ENCODE measurements at places on chromosomes 6 and 20.

- DNase-seq, result no peak
Observed at GRCh38 chr20:62704341-62704948, 4.2 kb upstream of the NTSR1 start.

GRCh38 chr20:32991792-32992641, 12.2 kb downstream of the SUN5 start:
- no peak for DNase-seq

DNA sequence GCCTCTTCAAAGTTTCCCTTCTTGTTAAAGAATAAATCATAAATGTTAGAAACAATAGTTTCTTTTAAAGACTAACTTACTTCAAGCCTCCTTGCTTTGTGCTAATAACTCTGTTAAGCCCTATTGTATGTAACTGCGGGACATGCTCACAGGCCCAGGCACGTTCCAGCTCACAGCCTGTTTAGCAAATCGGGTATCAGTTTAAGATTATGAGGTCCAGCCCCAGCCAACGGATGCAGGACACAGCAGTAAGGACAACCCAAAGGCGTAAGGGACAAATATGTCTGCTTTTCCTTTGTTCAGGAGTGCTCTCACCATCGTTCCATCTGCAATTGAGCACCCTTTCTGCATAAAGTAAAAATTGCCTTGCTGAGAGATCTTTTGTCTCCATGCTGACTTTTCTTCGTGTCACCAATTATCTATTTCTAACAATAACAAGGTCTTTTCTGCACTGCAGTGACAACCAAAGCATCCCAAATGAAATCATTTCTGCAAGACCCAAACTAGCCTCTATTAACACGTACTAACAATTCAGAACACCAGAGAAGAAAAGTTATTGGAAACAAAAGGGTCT, 1.4 kb downstream of the C6orf52 start:
- DNase-seq, result no peak

GRCh38 chr20:41738604-41739206, 120.5 kb upstream of the CHD6 start:
- peak; percentile 56 for DNase-seq

DNA sequence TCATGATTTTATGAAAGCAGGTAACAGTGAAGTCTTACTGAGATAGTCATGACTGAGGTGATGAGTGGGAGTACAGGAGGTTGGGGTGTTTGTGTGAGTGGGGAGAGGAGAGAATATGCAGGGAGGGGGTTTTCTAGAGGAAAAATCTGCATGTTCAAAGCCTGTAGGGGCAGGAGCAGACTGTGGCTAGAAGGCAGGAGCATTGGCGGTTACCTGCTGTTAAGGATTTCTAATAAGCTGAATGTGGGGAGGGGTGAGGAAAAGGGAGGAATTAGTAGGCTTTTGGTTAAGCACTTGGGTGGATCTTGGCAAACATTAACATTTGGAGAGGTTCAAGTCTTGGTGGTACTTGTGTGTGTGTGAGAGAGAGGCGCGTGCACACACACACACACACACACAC, 70.8 kb downstream of the EYA4 start:
- DNase-seq, result no peak

GRCh38 chr20:13995841-13996240, 525 bp downstream of the MACROD2 start:
- DNase-seq, result no peak

DNA sequence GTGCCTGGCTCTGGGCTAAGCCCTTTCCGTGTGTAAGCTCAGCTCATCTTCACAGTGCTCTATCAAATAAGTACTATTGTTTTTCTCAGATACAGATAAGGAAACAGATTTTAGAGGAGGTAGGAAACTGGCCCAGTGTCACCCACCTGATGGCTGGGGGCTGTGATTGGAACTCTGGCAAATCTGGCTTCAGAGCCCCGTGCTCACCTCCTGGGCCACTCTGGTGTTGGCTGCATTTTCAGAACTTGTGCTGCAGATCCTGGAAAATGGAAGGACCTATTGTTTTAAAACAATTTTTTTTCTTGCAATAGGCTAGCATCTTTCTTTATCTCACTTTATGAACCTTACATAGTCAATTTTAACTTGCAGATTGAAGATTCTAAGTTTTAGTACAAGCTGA, 5.7 kb downstream of the STX16 start:
- no peak for DNase-seq

DNA sequence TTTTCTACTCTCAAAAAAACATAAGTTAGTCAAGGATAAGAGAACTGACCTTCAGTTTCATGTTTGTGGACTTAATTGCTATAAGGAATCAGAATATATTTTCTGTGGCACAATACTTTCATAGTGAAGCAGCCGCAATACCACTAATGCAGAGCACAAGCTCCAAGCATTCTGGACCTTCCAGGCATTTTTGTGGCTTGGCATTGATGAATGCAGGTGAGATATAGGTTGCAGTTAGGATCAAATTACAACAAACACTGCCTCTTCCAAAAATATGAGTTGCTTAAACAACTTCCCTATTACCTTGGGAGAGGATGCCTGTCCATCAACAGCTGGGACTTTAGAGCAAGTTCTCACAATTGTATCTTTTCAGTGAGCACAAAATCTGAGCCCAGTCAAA, 162.8 kb upstream of the RSPO3 start:
- no peak for DNase-seq

DNA sequence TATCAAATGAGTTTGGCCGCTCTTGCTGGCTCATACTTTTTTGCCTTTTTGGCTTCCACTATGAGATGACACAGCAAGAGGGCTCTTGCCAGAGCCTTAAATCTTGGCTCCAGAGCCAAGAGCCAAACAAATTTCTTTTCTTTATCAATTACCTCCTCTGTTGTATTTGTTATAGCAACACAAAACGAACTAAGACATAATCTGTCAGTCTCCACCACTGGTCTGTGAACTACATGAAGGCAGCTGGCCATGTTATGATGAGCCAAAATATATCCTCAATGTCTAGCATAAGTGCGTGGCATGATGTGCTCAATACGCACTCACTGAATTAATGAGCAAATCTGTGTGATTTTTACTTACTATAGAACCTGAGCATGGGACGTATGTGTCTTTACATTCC, 220.0 kb upstream of the ZNF217 start:
- no peak for DNase-seq

DNA sequence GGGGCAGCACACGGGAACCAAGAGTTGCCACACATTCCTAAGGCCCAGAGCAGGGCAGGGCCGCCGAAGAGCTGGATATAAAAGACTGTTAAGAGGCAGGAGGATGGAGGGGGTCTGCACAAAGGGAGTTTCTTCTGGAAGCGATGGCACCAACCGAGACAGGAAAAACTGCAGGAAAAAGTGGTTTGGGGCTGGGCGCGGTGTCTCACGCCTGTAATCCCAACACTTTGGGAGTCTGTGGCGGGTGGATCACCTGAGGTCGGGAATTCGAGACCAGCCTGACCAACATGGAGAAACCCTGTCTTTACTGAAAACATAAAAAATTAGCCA, 41.8 kb downstream of the SSR1 start:
- DNase-seq, result no peak

- DNase-seq, result no peak
Observed at GRCh38 chr20:15619341-15619740, 953.9 kb downstream of the KIF16B start.

- no peak for DNase-seq
Observed at GRCh38 chr20:33443006-33443511, 504 bp downstream of the SNTA1 start.

DNA sequence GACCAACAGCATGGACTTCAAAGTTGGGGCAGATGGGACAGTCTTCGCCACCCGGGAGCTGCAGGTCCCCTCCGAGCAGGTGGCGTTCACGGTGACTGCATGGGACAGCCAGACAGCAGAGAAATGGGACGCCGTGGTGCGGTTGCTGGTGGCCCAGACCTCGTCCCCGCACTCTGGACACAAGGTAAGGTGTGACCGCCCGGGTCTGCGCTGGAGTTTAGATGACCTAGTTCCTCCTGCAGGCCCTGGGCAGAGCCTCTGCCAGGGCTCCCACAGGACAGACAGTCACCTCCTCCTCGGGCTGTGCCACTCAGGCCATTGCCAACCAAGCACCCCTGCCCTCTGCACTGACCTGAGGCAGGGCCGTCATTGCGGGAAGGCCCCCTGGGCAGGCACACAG, 322.1 kb downstream of the TAF4 start:
- DNase-seq, result no peak

- no peak for DNase-seq
Observed at GRCh38 chr6:11162262-11162661, 50.7 kb upstream of the ERVFRD-1 start.

DNA sequence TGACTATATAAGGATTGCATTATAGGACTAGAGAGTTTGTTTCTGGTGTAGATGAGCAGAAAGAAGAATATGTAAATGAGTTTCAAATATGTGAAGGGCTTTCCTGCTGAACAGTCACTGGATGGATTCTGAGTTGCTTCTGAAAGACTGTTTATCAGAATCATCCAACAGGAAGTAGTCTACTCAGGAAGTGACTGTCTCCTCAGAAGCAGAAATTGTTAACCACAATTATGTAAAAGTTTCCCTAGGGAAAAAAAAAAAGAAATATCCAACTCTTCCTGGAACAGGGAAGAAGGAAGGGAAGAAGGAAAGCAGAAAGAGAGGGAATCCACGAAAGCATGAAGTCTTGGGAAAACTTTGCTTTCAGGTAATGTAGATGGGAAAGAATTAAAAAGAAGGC, 138.9 kb downstream of the TENT5A start:
- DNase-seq, result no peak

- DNase-seq, result no peak
Observed at GRCh38 chr6:95266537-95267258, 310.6 kb upstream of the MANEA start.

- no peak for DNase-seq
Observed at GRCh38 chr6:47743744-47744143, 38.1 kb upstream of the OPN5 start.

GRCh38 chr6:34352305-34352937, 40.0 kb downstream of the NUDT3 start:
- DNase-seq, result no peak

DNA sequence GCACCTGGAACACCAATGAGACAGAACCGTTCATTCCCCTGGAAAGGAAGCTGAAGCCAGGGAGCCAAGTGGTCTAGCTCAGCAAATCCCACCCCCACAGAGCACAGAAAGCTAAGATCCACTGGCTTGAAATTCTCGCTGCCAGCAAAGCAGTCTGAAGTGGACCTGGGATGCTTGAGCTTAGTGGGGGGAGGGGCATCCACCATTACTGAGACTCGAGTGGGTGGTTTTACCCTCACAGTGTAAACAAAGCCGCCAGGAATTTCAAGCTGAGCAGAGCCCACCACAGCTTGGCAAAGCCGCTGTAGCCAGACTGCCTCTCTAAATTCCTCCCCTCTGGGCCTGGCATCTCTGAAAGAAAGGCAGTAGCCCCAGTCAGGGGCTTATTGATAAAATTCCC, 53.1 kb downstream of the KIF16B start:
- no peak for DNase-seq

GRCh38 chr6:72151742-72152141, 265.4 kb downstream of the RIMS1 start:
- DNase-seq, result peak; percentile 16

DNA sequence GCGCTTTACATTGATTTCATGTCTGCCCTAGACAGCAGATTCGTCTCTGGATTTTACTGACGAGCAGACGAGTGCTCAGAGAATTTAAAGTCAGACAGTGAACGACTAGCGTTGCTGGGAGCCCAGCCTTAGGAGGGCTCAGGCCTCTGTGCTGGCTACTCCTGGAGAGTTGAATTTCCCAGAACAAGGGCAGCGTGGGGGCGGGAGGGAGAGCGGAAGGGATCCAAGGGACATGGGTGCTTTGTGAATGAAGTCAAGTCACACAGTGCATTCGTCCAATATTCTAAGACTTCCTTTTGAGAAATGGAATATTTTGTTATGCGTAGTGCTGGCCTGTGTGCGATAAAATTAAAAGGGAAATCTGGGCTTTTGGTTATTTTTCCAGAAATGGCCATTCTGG, 126.5 kb downstream of the MYLK4 start:
- no peak for DNase-seq

GRCh38 chr6:122930252-122931180, 65.5 kb upstream of the CLVS2 start:
- no peak for DNase-seq

DNA sequence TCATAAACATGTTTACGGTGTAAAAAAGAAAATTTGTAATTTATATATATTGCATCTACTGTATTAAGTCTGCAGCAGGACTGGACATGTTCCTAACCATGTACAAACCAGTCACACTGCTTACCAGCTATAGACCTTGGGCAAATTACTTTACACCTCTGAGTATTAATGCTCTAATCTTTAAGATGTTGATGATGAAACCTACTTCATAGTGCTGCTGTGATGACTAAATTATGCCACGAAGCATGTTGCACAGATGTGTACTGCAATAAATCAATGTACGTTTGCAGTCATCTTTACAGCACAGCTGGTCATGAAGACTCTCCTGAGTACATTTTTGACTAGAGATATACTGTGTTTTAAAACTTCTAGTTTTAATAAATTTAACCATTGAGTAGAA, 42.6 kb downstream of the PRKN start:
- DNase-seq, result no peak

GRCh38 chr6:47934023-47934422, 152.2 kb downstream of the OPN5 start:
- DNase-seq, result no peak

DNA sequence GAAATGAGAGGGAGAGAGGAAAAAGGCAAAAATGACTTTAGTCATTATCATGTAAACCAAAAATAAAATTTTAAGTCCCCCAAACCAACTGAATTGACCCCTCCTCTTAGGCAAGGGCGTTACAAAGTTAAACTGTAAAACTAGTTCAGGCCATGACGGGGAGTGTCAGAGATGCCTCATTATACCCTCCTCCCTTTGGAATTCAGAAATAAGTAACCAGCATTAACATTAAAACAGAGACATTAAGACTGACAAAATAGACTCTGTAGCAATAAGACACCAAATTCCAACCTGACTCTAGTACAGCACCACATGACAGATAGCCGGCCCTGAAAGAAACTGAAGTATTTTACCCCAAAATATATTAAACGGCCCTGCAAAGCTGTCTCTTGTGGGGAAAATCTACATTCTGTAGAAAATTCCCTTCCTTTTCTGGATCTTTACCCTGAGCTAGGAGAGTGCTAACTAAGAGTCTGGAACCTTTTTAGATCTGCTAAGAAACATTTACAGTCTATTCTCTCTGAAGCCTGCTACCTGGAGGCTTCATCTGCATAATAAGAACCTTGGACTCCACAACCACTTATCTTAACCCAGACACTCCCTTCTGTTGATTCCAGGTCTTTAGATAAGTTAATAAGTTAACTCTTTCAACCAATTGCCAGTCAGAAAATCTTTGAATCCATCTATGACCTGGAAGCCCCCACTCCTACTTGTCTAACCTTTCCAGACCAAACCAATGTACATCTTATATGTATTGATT, 150.7 kb downstream of the PKHD1 start:
- DNase-seq, result no peak

DNA sequence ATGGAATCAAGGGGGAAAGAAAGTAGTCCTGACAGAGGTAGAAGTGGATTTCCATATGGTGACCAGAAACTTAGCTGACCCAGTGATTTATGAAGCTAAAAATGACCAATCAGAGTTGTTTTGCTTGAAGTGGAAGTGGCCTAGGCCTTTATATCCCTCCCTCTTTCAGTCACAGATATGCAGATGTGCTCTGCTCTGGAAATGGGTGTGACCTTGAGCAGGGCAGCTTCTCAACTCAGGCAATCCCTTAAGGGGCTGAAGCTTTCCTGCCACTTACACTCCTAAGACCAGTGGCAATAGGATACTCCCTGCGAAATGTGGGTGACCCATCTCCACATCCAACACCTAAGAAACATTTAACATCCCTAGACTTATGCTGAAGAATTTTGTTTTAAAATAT, 256.6 kb downstream of the EYS start:
- no peak for DNase-seq

- no peak for DNase-seq
Observed at GRCh38 chr6:24329451-24329850, 28.4 kb downstream of the DCDC2 start.

- DNase-seq, result no peak
Observed at GRCh38 chr6:20186981-20187380, 25.3 kb downstream of the MBOAT1 start.
